ENCODE measurements at places on chromosomes 13 and 19. TPM values are rescaled to one million over a fixed set of nuclear protein-coding genes. Genes with fewer than 3 reads are reported as not detected.

- H3K27me3 ChIP-seq: peaks cover 26% of the 10 kb centered on the region
- no peaks in the 10 kb centered on the region for H3K36me3 ChIP-seq
- no peak overlapping the region for H3K4me3 ChIP-seq
- no peaks in the 10 kb centered on the region for H3K4me1 ChIP-seq
- H3K27ac ChIP-seq: no peak overlapping the region
These were observed 240.5 kb downstream of the IRS2 start for GRCh38 chr13:109545931-109546330.

GRCh38 chr13:111943229-111943795, 123.6 kb upstream of the SOX1 start:
- H3K4me3 ChIP-seq: no peak overlapping the region
- H3K4me1 ChIP-seq: no peaks in the 10 kb centered on the region
- H3K36me3 ChIP-seq: no peaks in the 10 kb centered on the region
- ATAC-seq: no peak
- H3K27me3 ChIP-seq: peaks cover 11% of the 10 kb centered on the region
- H3K27ac ChIP-seq: no peak overlapping the region

- ATAC-seq: no peak
- no peak overlapping the region for H3K4me3 ChIP-seq
- peaks cover 27% of the 10 kb centered on the region for H3K27me3 ChIP-seq
- H3K36me3 ChIP-seq: no peaks in the 10 kb centered on the region
- H3K27ac ChIP-seq: no peak overlapping the region
These were observed 30.4 kb upstream of the IRS2 start for GRCh38 chr13:109816808-109817203.

DNA sequence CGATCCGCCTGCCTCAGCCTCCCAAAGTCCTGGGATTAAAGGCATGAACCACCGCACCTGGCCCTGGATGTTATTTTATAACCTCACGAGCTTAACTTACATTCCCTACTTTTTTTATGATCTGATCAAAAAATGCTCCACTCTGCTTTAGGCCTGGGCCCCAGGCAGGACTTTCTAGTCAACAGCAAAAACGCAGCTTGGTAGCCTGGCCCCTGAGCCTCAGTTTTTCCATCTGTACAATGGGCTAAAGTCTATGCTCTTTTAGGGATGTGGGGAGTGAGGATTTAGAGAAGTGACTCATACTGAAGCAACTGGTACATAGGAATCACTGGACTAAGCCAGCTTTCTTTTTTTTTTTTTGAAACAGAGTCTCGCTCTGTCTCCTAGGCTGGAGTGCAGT, 11.9 kb upstream of the PIK3R2 start:
- ATAC-seq: no peak
- no peaks in the 10 kb centered on the region for H3K27me3 ChIP-seq
- H3K36me3 ChIP-seq: peaks cover 95% of the 10 kb centered on the region
- H3K4me1 ChIP-seq: no peaks in the 10 kb centered on the region

GRCh38 chr13:31274390-31274789, 74.6 kb downstream of the B3GLCT start:
- H3K27me3 ChIP-seq: no peaks in the 10 kb centered on the region
- peaks cover 76% of the 10 kb centered on the region for H3K36me3 ChIP-seq
- H3K27ac ChIP-seq: no peak overlapping the region
- H3K4me3 ChIP-seq: no peak overlapping the region
- ATAC-seq: no peak

DNA sequence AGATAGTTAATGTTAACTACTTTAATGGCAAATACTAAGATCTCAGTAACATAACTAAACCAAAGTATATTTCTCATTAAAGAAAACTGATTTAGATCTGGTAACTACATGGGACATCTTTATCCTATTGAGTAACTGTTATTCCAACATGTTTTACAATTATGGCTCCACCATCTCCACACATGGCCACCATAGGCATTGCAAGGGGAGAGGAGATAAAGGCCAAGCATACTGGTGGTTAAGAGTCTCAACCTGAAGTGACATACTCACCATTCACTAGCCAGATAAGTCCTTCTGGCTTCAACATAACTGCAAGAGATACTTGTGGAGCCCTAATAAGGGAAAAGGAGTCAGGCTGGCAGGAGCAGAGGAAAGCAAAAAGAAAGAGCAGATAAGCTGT, 1586.4 kb upstream of the SPRY2 start:
- no peaks in the 10 kb centered on the region for H3K4me1 ChIP-seq
- no peaks in the 10 kb centered on the region for H3K36me3 ChIP-seq
- no peak overlapping the region for H3K4me3 ChIP-seq

GRCh38 chr13:41177616-41178015, 16.8 kb downstream of the KBTBD7 start:
- ATAC-seq: no peak
- no peaks in the 10 kb centered on the region for H3K36me3 ChIP-seq
- H3K4me3 ChIP-seq: no peak overlapping the region

- no peak overlapping the region for H3K27ac ChIP-seq
- no peak for ATAC-seq
- no peaks in the 10 kb centered on the region for H3K4me1 ChIP-seq
- H3K36me3 ChIP-seq: no peaks in the 10 kb centered on the region
These were observed 96.2 kb downstream of the FGF9 start for GRCh38 chr13:21767032-21767431.

DNA sequence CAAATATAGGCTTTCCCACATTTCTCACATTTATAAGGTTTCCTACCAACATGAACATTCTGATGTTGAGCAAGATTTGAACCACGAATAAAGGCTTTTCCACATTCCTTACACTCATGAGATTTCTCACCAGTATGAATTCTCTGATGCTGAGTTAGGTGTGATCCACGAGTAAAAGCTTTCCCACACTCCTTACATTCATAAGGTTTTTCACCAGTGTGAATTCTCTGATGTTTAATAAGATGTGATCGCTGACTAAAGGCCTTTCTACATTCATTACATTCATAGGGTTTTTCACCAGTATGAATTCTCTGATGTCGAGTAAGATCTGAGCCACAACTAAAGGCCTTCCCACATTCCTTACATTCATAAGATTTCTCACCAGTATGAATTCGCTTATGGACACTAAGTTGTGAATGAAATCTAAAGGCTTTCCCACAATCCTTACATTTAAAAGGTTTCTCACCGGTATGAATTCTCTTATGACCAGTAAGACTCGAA, 19.0 kb downstream of the ZNF790 start:
- H3K36me3 ChIP-seq: peaks cover 97% of the 10 kb centered on the region
- H3K27ac ChIP-seq: no peak overlapping the region
- no peak overlapping the region for H3K4me3 ChIP-seq

Gene PGLYRP2
- total RNA-seq: not detected

Gene RFPL4AL1
- total RNA-seq: not detected

Gene THSD8
- 25.5 TPM for total RNA-seq

Gene MAMSTR
- 1.1 TPM for total RNA-seq

Gene CDX2
- total RNA-seq: not detected

Gene NDUFA13
- 276 TPM for total RNA-seq

Gene PLVAP
- total RNA-seq: not detected

Gene ALOX5AP
- total RNA-seq: 62.5 TPM
